Osteoblast (primary cell): ENCODE measurements at places on chromosomes 2 and 18. TPM values are rescaled to one million over a fixed set of nuclear protein-coding genes. Genes with fewer than 3 reads are reported as not detected.
A peak's percentile ranks its signal among the peaks of the same experiment; 100 is the strongest.

DNA sequence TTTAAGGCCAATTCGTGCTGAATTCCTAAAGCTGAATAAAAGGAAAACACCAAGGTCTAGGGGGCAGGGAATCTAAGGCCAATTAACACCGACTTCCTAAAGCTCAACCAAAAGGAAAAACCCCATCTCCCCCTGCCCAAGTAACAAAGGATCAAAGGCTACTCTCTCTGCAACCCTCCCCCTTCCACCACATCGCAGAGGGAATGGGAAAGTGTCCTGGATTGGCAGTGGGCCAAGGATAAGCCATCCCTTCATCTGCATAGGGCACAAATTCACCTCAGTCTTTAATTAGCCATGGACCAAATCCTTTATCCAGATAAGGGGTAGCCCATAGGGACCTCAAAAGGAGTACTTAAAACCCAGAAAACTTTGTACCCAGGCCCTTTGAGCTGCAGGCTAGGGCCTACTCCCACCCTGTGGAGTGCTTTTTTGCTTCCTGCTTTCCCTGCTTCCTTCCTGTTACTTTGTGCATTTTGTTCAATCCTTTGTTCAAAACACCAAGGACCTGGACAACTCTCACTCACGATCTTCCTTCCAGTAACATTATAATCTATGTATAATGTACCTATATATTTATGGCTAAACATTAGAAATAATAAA is 2119.8 kb upstream of the CELF4 start:
- no peaks in the 10 kb centered on the region for H3K36me3 ChIP-seq
- H3K27ac ChIP-seq, result no peak overlapping the region
- H3K27me3 ChIP-seq, result no peaks in the 10 kb centered on the region
- DNase-seq, result no peak
- H3K4me1 ChIP-seq, result no peaks in the 10 kb centered on the region

GRCh38 chr2:233761040-233761769 is 1.1 kb downstream of the UGT1A1 start:
- no peaks in the 10 kb centered on the region for H3K27me3 ChIP-seq
- H3K27ac ChIP-seq, result no peak overlapping the region
- peaks cover 28% of the 10 kb centered on the region for H3K4me1 ChIP-seq
- H3K4me3 ChIP-seq, result no peak overlapping the region
- DNase-seq, result no peak
- no peaks in the 10 kb centered on the region for H3K36me3 ChIP-seq

DNA sequence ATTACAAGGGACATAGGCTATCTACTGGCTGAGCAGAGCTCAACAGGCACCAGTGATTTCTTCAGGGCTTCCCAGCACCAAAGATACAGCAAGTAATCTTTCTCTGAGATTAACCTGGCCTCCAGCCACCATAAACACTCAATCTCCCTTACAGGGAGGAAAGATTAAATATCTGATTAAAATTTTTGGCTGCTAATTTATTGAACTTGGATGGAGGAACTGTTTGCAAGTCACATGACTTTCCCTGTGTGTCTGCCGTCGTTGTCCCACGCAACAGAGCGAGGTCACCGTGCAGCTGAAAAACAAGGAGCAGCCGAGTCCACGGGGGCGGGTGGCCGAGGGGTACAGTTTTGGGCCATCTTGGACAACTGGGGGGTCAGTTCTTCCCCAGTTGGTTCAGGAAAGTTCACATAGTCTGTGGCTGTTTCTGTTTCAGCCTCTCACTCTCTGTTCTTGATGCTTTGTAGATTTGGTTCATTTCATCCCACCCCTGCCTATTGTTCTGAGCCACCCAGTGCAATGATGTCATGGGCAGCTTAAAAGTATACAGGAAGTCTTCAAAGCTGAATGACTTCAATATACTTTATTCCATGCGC is 186.8 kb upstream of the CTAGE1 start:
- no peaks in the 10 kb centered on the region for H3K27me3 ChIP-seq
- DNase-seq, result peak; percentile 30
- H3K4me3 ChIP-seq, result no peak overlapping the region
- H3K4me1 ChIP-seq, result peaks cover 24% of the 10 kb centered on the region
- H3K27ac ChIP-seq, result peak overlapping the region; percentile 69
- no peaks in the 10 kb centered on the region for H3K36me3 ChIP-seq

DNA sequence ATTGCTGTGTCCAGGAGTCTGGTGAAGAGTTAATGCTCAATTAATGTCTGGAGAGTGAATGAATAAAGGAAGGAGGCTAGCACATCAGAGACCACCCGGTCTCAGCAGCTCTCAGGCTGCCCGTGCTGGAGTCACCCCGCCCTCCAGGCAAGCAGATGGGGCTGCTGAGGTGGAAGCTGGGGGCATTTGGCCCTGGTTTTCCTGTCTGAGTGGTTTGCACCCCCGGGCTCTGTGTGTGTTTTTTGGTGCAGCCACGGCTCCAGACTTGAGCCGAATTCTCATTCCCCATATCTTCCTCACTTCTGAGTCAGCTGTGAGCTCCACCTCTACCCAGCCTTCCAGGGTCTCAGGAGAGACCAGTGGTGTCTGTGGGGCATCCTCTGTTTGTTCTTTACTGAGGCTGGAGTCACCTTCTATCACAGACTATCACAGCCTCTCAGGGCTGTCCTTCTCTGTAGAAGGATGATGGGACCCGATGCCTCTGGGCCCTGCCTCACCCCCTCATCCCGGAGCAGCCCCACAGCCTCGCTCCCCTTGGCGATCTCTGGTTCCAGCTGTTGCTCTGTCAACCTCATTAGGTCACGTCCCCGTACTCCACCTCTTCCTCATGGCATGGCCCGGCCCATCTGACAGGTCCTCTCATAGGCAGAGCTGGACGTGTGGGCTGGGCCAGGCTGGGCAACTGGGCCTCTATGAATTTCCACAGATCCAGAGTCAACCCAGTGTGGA is 60.8 kb downstream of the HS1BP3 start:
- peaks cover 38% of the 10 kb centered on the region for H3K4me1 ChIP-seq
- no peaks in the 10 kb centered on the region for H3K36me3 ChIP-seq
- peak; percentile 77 for DNase-seq
- peak overlapping the region; percentile 53 for H3K27ac ChIP-seq

DNA sequence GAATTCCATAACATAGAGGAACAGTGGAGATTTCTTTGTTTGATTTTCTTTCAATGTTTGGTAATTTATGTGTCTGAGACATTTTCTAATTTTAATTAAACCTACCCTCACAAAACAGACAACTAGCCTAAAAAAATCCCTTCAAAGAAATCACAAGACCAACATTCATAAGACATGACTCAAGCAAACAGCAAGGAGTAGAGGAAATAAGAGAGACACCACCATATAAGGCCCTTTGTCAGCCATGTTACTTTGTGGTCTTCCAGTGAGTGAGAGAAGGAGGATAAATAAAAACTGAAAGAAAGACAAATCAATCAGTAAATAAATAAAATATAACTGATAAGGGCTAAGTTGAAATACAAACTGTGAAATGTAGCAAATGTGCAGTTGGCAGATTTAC is 830.8 kb upstream of the SLC39A10 start:
- H3K4me1 ChIP-seq, result no peaks in the 10 kb centered on the region
- H3K27me3 ChIP-seq, result no peaks in the 10 kb centered on the region
- H3K27ac ChIP-seq, result no peak overlapping the region
- no peaks in the 10 kb centered on the region for H3K36me3 ChIP-seq
- no peak for DNase-seq

The FIGN gene
- 2.5 and 4.1 TPM in 2 replicates for total RNA-seq

GRCh38 chr2:182666674-182667314 is 49.3 kb upstream of the DNAJC10 start:
- H3K27ac ChIP-seq, result no peak overlapping the region
- DNase-seq, result peak; percentile 38
- no peak overlapping the region for H3K4me3 ChIP-seq
- no peaks in the 10 kb centered on the region for H3K36me3 ChIP-seq

- H3K27ac ChIP-seq, result no peak overlapping the region
- H3K27me3 ChIP-seq, result peaks cover 3% of the 10 kb centered on the region
- DNase-seq, result no peak
- no peak overlapping the region for H3K4me3 ChIP-seq
- peaks cover 2% of the 10 kb centered on the region for H3K4me1 ChIP-seq
Observed at GRCh38 chr18:6874315-6874714, 144.8 kb downstream of the ARHGAP28 start.

DNA sequence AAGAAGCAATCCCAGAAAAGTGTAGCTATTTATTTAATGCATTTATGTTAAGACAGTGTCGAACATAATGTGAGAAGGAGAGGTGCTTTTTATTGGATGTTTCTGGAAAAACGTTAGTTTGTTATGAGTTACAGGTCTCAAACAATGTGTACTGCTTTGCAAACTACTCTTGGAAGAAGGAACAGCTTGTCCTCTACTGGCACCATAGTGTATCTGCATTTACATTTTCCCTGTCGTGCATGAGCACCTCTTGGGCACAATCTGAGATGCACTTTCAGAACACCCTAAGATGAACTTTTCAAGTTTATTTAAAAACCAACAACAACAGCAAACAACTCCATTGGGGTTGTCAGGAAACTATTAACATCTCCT is 22.8 kb downstream of the CCNYL1 start:
- H3K27ac ChIP-seq, result no peak overlapping the region
- H3K36me3 ChIP-seq, result peaks cover 3% of the 10 kb centered on the region
- H3K4me1 ChIP-seq, result no peaks in the 10 kb centered on the region
- no peaks in the 10 kb centered on the region for H3K27me3 ChIP-seq
- peak; percentile 78 for DNase-seq

DNA sequence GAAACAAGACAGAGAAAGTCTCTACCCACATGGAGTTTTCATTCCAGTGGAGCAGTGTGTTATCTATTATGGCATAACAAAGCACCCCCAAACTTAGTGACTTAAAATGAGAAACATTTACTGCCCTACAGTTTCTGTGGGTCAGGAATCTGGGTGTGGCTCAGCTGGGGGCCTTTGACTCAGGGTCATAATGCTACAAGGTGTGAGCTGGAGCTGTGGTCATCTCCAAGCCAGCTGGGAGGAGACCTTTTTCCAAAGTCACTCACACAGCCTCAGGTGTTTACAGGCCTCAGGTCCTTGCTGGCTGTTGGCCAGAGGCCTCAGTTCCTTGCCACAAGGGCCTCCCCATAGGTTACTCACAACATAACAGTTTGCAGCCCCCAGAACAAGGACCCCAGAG is 169.2 kb downstream of the ETAA1 start:
- H3K36me3 ChIP-seq, result no peaks in the 10 kb centered on the region
- H3K4me3 ChIP-seq, result no peak overlapping the region
- peaks cover 54% of the 10 kb centered on the region for H3K4me1 ChIP-seq
- H3K27me3 ChIP-seq, result no peaks in the 10 kb centered on the region

The DAW1 gene
- total RNA-seq, result under 0.01 TPM in 1 of 2 replicates, not detected in the other

- H3K4me3 ChIP-seq, result no peak overlapping the region
- H3K4me1 ChIP-seq, result no peaks in the 10 kb centered on the region
- no peak overlapping the region for H3K27ac ChIP-seq
- peaks cover 27% of the 10 kb centered on the region for H3K27me3 ChIP-seq
Observed at GRCh38 chr2:174524527-174524926, 37.7 kb upstream of the GPR155 start.

DNA sequence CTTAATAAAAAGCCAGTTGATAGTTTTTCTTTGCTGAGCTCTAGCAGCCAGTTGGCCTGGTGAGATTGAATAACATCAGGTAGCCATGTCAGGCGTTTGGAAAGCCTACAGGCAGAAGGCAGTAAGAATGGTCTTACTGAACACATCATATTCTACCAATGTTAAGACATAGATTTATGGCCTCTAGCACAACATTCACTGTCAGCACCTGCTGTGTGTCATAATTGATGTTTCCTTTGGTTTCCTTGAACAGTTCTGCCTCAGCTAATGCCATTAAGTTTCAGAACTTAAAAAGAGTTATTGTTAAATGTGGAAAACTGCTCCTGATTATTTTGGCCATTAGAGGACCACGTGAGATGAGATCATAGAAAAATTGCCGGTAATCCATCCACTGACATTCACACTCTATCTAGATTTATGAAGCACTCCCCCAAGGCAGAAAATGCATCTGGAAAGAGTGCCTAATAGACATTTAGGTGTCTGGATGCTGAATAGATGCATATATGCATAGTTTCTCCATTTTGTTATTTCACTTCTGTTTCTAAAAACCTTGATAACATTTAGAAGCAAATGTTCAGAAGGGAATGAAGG is 434.7 kb downstream of the PTPRM start:
- no peaks in the 10 kb centered on the region for H3K36me3 ChIP-seq
- peaks cover 11% of the 10 kb centered on the region for H3K4me1 ChIP-seq
- no peak for DNase-seq
- no peaks in the 10 kb centered on the region for H3K27me3 ChIP-seq
- H3K27ac ChIP-seq, result no peak overlapping the region

The METAP1D gene
- total RNA-seq, result 11.2 and 12.7 TPM in 2 replicates

DNA sequence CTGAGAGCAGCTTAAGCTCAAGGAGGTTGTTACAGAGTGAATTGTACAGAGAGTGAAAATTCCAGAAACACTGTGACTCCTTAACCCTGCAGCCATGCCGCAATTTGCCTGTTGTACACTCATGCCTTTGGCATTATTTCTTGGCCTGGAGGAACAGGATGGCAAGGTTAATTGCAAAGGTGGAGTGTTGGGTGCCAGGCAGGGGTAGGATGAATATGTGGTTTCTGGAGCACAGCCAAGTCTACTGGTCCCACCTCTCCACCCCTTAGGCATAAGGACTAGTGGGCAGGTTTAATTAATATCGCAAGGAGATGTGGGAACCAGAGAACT is 250.2 kb downstream of the LRRTM1 start:
- no peak overlapping the region for H3K27ac ChIP-seq
- no peaks in the 10 kb centered on the region for H3K4me1 ChIP-seq
- H3K27me3 ChIP-seq, result no peaks in the 10 kb centered on the region
- no peak overlapping the region for H3K4me3 ChIP-seq
- no peak for DNase-seq

The MSGN1 gene
- total RNA-seq, result not detected in 2 replicates

The CAPN14 gene
- under 0.01 TPM in 2 replicates for total RNA-seq

DNA sequence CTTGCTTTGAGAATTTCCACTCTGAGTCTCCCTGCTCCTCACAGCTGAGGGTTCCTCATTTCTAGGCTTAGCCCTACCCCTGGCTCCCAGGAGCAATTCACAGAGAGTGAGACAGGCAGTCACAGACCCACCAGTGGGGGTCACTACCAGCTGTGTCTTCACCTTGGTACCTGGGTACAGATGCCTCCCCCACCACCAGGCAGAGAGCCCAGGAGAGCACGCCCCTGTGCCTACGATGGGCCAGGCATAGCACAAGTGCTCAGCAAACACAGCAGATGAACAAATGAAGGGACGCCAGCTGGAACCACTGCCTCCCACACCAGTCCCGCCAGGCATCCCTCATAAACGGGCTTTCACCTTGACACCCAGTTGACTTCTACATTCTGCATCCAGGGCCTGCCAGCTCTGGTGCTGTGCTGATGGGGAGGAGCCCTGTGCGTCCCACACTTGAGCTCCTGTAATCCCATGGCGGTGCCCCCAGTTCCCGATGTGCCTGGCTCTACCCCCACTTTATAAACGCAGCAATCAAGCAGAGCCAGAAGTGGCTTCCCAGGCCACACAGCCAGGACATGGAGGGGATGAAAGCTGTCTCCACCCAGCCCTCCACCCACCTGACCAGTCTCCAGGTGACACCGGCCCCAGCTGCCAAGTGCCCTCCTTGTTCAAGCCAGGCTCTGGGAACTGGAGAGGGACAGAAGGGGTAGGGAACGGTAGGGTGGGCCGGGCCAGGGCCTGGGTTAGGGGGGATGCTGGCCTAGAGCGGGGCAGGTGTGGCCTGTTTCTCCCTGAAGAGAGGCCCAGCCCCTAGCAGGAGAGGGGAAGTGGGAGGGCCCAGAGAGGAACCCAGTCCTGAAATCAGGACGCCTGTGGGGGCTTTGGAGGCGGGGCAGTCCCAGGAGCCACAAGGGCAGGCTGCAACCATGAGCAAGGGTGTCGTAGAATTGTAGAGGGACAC is 42.5 kb downstream of the SCTR start:
- H3K36me3 ChIP-seq, result no peaks in the 10 kb centered on the region
- peaks cover 21% of the 10 kb centered on the region for H3K27me3 ChIP-seq
- H3K27ac ChIP-seq, result no peak overlapping the region
- H3K4me3 ChIP-seq, result no peak overlapping the region
- DNase-seq, result peak; percentile 78

The TRAPPC8 gene
- total RNA-seq, result 47.0 and 48.0 TPM in 2 replicates

GRCh38 chr18:8413751-8414150 is 195.5 kb upstream of the RAB12 start:
- H3K36me3 ChIP-seq, result no peaks in the 10 kb centered on the region
- no peak overlapping the region for H3K4me3 ChIP-seq
- no peak for DNase-seq
